GM12865 (cell line): ENCODE measurements at places on chromosomes 2 and 18.

DNA sequence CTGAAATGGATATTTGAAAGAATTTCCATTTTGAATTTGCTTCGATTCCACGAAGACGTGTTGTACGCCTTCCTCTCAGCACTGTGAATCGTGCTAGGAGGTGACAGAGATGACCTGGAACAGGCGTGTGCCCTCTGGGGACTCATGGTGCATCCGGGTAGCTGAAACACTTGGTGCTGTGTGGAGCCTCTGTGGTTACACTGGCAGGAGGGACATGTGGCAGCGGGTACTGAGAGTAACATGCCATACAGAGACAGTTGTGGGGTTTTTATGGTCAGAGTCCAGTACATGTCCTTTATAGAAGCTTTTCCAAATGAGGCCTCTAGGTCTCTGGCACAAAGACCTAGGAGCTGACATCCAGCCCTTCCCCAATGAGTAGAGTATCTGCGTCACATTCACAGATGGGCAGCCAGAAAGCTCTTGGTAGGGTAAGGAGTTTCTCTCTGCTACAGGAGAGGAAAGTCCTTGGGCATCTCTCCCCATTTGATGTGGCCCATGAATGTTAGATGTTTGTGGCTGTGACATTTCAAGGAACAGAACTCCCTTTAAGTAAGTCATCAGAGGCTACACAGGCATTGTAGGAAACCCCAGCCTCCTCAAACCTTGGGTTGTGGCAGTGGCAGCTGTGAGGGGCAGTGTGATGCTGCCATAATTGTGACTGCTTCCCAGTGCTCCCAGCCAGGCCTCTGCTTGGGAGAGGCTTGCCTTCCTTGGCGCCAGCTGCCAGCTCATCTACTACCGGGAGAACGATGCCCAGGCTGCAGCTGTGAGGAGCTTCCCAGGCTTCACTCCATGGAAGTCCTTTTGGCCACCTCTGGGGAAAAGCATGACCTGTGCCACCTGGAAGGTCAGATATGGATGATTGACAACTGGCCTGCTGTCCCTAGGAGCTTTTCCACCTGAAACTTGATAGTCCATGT, 80.6 kb downstream of the ACOXL start:
- DNase-seq: no peak

GRCh38 chr2:96113951-96114350, 2.4 kb downstream of the ADRA2B start:
- no peak for DNase-seq

DNA sequence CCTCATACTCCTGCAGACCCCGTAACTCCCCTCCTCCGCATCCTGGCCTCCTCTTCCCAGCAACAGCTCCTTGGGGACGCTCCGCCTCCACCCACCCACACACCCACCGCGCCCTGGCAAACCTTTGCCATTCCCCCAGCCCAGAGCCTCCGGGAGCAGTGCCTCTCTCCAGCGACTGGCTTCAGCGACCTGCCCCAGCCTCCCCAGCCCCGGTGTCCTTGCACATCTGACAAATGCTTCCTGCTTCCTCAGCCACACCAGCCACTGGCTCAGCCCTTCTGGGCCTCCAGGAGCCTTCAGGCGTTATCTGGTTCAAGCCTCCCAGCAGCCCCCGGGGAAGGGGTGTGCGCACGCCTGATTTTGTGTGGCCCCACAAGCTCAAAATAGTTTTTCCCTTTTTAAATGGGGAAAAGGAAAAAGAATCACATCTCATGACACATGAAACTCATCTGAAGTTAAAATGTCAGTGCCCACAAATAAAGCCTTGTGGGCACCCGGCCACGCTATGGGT, 14.2 kb downstream of the ESPNL start:
- DNase-seq: no peak

- no peak for DNase-seq
Observed at GRCh38 chr2:146820672-146821071, 1024.2 kb upstream of the ACVR2A start.

DNA sequence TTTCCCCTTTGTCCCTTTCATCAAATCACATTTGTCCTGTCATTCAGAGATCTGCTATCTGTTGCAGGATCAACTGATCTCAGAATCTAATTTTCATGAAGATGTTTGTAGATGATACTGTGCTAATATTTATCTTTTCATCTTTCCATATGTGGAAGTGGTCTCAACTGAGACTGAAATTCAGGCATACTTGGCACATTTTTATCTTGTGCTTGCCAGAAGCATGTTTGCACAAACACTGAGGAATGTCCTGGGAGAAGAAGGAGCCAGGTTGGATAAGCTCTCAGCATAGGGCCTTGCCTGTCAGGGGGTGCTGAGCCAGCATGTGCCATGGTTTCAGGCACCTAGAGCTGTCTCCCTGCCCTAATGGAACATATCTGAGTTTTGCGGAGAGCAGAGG, 24.5 kb upstream of the MMADHC start:
- no peak for DNase-seq
